ENCODE measurements at places on chromosomes 13 and 19. TPM values are rescaled to one million over a fixed set of nuclear protein-coding genes. Genes with fewer than 3 reads are reported as not detected.

NOVA2 gene
- 3.2 TPM for total RNA-seq

ZFR2 gene
- not detected for total RNA-seq

ARL11 gene
- 0.49 TPM for total RNA-seq

PLIN5 gene
- total RNA-seq: 4.1 TPM

CLC gene
- not detected for total RNA-seq

TEX26 gene
- not detected for total RNA-seq

ZNF667 gene
- total RNA-seq: 10.4 TPM

LINGO3 gene
- total RNA-seq: not detected

IGFL2 gene
- not detected for total RNA-seq

Data from thyroid gland (tissue), 4 donors.